Fibroblast of skin of scalp (primary cell): ENCODE measurements at places on chromosomes 3 and 15.
A peak's percentile ranks its signal among the peaks of the same experiment; 100 is the strongest.

DNA sequence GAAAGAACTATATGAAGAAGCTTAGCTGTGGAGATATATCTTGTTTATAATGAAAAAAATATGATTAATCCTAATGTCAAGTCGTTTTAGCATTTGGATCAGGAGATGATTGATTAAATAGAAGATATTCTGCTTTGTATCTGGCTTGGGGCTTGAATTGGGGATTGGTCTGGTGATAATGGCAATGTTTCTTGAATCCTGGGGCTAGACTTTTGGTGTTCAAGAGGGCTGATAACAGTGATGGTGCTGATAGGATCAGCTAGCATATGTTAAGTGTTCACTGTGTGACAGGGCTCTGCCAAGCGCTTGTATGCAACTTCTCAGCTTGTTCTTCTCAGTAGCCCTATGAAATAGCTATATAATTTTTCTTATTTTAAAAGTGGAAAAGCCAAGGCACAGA lies 20.2 kb downstream of the CNOT10 start:
- DNase-seq = no peak

- peak; percentile 54 for DNase-seq
Measured at GRCh38 chr3:23748398-23749110, 57.2 kb upstream of the UBE2E1 start.

GRCh38 chr3:194489736-194490612 lies 3.2 kb upstream of the ATP13A3 start:
- DNase-seq = peak; percentile 57

DNA sequence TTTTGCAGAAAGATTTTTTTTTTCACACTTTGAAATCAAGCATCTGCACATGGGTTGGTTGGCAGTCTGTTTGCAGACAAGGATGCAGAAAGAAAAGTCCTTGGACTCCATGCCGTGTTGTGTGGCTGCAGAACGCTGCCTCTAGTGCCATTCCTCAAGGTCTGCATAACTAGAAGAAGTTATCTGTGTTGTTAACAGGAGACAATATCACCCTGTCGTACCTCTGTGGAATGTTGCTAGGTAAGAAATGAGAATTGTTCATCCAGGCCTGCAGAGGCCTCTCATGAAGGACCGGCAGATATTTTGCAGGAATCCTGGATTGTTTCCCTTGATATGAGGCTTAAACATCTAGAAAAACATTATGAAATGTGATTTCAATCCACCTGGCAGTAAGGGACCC lies 58.5 kb upstream of the PPARG start:
- DNase-seq = no peak

GRCh38 chr15:64717735-64718495 lies 57.5 kb downstream of the RBPMS2 start:
- no peak for DNase-seq

DNA sequence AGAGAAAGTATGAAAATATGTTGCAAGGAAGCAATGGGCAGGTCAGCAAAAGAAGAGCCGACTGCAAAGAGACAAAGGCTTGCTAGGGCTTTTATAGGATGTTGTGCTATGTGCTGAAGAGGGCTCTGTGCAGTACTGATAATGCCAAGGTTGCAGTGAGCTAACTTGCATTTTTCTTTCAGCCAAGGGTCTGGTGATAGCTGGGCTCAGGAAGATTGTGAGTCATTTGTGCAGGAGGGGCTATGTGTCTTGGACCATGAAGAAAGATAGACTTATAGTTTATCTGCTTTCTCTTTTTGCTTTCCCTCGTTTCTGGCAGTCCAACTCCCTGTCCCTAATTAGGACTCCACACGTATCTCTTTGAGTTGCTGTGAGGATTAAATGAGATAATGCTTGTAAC lies 64.5 kb upstream of the LRIG1 start:
- DNase-seq = peak; percentile 12

- no peak for DNase-seq
Measured at GRCh38 chr3:177057768-177058167, 139.5 kb downstream of the TBL1XR1 start.

- DNase-seq = no peak
Measured at GRCh38 chr15:25989327-25989726, 126.2 kb upstream of the ATP10A start.

DNA sequence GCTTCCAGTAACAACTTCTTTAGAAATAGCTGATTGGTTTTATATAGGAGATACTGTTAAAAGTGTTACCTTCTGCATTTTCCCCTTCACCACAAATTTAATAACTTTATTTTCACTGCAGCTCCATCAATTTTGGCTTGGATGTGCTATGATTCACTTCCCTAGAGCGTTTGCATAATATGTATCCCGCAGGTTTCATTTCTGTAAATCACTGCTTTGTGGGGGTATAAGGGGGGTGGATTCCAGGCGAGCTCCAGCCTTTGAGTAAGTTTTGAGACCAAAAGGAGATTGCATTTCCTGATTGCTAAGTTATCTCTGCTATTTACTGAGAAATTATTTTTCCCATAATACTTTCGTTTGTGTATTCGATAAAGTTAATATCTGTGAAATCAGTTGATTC lies 232.6 kb downstream of the TBL1XR1 start:
- no peak for DNase-seq

GRCh38 chr3:186807231-186807630 lies 949 bp upstream of the RFC4 start:
- no peak for DNase-seq

DNA sequence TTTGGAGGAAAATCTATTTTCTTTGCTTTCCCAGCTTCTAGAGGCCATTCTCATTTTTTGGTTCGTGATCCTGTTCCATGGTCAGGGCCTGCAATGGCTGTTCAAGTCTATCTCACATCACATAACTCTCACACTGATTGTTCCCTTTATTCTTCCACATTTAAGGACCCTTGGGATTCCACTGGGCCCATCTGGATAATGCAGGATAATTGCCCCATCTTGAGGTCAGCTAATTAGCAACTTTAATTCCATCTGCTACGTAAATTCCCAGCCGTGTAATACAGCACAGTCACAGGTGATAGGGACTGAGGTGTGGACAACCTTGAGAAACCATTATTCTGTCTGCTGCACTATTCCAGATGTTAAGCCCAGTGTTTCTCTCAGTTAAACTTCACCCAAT lies 311.6 kb upstream of the CNTN4 start:
- DNase-seq = no peak

DNA sequence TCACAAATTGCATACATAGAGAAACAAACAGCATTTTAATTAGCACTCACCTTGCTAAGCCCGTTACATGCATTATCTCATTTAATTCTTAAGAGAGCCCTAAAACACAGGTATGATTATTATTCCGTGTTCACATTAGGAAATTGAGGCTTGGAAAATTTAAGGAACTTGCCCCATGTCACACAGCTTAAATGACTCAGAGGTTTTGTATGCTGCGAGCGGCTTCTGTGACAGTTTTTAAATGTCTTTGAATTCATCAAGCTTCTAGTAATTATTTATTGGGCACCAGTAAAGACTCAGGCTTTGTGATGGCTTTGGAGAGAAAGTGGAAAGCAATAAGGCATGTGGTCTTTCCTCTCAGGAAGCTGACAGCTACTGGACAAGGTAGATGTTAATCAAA lies 166.7 kb upstream of the THBS1 start:
- no peak for DNase-seq

DNA sequence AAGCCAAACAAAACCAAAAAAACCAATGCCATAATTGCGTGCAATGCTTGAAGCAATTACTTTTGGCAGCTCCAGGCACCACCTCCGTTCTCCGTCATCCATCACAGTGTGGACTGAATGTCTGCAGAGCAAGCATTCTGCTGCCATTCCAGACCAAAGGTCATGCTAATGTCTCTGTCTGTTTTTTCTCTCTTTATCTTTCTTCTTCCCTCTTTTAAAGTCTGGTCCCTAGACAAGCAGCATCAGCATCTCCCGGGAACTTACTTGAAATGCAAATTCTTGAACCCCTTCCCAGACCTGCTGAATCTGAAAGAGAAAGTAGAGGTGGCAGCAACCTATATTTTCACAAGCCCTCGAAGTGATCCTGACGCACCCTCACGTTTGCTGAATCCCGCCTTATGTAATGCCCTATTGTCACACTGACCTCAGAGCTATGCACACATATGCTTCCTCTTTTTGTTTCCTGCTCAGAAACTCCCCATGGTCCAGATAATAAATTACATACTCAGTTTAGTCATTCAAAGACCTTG lies 297.3 kb upstream of the PROK2 start:
- no peak for DNase-seq

DNA sequence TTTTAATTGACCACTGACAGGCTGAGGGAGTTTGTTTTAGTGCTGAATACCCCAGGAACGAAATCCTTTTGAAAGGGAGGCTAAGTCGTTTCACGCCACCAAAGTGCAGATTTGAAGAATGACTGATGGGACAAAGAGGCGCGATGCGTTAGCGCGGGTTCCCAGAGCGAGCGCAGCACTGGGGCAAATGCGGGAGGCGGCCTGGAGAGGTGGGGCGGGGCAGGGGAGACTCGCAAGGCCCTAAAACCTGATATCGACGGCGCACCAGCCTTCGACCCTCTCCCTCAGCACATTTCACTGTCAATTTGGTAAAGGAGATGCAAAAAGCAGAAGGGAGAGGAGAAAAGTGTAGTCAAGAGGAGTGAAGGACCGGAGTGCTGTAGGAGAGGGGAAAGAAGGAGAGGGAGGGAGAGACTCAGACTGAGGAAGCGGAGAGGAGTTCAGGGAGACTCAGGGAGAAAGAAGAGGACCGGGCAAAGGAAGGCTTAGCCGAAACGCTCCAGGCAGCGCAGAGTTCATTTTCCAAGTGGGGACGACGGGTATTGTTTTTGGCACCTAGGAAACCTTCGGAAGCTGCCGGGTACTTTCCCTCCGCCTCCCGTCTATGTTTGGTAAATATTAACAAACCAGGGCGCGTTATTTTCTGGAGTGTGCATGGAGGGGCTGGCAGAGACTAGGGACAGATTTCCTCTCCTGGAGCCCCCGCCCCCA lies 3.8 kb upstream of the FOXB1 start:
- DNase-seq = no peak
